ENCODE measurements at places on chromosomes 6 and 20.

GRCh38 chr6:142883011-142883410 is 62.0 kb downstream of the HIVEP2 start:
- DNase-seq, result no peak

- no peak for DNase-seq
These were observed 235.1 kb downstream of the CLIC5 start for GRCh38 chr6:45780523-45780922.

DNA sequence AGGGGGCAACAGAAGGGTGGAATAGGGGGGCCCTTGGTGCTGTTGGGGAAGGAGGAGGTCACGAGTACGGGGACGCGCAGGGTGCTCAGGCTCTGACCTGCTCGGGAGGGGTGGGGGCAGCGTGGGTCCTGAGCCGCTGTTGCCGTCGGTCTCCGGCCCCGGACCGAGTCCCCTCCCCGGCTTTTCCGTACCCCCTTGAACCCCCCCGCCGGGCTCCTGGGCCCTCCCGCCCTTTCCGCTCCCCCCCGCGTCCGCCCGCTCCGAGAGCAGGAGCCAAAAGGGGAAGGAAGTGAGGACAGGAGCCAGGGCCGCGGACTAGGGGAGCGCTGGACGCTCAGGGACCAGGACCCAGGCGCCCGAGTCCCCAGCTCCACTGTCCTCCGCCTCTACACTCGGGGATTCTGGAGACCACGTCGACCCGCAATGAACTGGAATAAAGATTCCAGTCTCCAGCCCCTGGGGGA is at the start of gene RGL2:
Gene RGL2, minus strand, starts transcription at position 170 of the 464 bp plus-strand sequence. CDS start 332 bp downstream, outside the sequence.
- no peak for DNase-seq

- DNase-seq, result no peak
These were observed 234.1 kb downstream of the CDH26 start for GRCh38 chr20:60192326-60192725.

- DNase-seq, result no peak
These were observed 9.8 kb downstream of the CHRNA4 start for GRCh38 chr20:63351326-63351700.

DNA sequence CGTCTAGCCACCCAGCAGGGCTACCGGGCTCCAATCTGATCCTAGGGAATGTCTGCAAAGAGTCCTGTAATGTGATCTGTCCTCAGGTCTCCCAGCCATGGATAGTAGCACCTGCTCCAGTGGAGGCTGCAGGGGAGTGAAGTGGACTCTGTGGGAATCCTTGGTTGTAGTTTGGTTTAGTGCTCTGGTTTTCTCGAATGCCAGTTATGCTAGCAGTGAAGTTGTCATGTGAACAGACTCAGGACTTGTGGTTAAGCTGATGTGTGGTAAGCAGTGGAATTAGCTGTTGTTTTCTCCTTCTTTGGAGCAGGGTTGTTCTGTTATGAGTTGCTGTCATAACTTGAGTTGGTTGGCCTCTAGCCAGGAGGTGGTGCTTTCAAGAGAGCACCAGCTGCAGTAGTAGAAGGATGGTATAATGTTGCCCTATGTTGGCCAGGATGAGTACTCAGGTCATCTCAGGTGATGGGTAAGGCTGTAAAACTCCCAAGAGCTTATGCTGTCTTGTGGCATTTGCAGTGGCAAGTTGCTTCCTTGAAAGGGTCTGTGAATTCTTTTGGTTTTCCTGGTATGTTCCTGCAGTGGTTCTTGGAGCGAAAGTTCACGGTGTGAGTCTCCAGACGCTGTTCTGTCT is 390.2 kb downstream of the UTRN start:
- no peak for DNase-seq

GRCh38 chr20:19465536-19465935 is 253.1 kb downstream of the SLC24A3 start:
- no peak for DNase-seq

- no peak for DNase-seq
These were observed 23.0 kb upstream of the IL17A start for GRCh38 chr6:52162940-52163908.

DNA sequence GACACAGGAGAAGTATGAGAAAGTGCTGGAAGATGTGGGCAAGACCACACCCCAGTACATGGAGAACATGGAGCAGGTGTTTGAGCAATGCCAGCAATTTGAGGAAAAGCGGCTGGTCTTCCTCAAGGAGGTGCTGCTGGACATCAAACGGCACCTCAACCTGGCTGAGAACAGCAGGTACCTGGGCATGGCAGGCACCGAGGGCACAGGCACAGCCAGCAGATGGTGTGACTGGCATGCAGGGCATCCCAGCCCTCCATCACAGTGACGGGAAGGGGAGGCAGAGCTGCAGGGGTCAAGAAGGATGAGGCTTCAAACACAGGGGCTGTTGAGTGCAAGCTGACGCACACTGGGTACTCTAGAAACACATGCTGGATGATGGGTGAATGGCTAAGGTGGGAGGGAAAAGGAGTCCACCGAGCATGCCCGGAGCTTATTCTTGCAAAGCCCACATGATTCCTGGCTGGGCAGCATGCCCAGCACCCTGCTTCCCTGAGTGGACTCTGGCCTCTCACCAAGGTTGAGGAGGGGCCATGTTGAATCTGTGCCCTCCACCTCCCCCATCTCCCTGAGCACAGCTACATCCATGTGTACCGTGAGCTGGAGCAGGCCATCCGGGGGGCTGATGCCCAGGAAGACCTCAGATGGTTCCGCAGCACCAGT is 26.3 kb downstream of the SPDEF start:
- DNase-seq, result no peak

GRCh38 chr6:52534363-52534762 is 42.5 kb downstream of the TRAM2 start:
- no peak for DNase-seq

DNA sequence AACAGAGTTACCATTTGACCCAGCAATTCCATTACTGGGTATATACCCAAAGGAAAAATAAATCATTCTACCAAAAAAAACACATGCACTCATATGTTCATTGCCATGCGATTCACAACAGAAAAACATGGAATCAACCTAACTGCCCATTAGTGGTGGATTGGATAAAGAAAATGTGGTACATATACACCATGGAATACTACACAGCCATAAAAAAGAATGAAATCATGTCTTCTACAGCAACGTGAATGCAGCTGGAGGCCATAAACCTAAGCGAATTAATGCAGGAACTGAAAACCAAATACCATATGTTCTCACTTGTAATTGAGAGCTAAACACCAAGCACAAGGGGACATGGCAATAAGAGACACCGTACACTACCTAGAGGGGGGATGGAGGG is 12.5 kb downstream of the RALGAPA2 start:
- DNase-seq, result no peak

DNA sequence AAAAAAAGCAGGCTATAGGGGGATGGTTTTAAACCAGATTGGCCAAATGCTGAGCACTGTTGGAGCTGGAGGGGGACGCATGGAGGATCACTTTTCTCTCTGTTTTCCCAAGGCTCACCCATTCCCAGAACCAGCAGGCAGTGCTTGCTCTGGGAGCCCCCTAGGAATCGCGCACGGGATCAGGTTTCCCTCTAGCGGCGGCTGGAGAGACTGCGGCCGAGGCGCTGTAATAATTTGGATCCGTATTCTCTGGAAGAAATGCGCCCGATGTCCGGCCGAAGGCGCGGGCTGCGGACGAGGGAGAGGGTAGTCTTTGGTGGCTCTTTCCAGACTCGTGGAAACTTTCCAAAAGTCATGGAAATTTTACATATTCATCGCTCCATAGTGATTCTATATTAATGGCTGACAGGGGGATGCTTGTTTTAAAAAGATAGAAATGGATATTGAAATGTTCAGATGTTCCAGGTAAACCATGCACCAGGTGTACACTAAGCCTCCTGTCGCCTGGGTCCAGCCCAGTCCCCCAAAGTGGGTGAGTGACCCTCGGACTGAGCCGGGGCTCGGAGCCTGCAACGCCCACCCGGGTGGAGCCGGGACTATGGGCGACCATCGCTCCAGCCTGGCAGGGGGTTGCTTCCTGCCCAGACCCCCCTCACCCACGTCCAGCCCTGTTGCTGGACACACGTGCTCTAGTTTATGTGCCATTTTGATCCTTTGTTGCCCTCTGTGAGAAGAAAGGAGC is 78.7 kb upstream of the PHACTR3 start:
- peak; percentile 75 for DNase-seq

DNA sequence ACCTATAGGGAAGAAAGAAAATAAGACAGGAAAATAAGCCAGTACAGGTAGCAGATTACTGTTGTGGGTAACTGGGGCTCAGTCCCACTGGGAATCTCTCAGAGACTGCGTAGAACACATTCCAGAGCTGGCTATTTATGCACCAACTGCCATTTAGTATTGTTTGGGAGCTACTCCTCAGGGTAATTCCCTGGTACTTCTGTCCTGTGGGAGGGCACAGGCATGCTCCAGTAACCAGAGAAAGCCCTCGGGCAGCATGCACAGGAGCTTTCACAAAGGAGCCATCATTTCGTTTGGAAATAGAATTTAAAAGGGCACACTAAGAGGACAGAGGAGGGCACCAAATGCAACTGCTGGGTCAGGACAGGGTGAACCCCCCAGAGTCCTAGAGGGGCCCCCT is 148.0 kb upstream of the LRFN2 start:
- no peak for DNase-seq

DNA sequence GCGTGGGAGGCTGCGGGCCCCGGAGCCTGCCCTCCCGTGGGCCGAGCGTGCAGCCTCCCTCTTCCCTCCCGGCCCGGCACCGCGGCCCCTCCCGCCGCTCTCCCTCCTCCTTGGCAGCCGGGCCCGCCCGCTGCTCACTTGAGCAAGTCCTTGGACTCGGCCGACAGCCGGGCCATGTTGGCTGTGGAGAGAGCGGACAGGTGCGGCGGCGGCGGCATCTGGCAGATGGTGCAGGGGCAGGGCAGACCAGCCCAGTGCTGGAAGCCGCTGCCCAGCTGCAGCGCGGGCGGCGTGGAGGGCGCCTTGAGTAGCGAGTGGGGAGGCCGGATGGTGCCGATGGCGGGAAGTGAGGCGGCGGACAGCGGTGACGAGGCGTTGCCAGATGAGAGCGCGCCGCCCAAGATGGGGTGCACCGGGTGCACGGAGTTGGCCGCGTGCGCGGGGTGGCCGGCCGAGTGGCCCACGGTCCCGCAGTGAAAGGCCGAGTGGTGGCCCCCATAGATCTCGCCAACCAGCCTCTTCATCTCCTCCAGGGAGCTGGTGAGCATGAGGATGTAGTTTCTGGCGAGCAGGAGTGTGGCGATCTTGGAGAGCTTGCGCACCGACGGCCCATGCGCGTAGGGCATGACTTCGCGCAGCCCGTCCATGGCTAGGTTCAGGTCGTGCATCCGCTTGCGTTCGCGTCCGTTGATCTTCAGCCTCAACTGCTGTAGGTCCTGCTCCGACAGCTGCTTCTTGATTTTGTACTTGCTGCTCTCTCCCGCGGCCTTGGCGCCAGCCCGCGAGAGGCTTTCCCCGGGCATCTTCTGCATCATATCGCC is 766 bp downstream of the OLIG3 start:
- DNase-seq, result no peak

DNA sequence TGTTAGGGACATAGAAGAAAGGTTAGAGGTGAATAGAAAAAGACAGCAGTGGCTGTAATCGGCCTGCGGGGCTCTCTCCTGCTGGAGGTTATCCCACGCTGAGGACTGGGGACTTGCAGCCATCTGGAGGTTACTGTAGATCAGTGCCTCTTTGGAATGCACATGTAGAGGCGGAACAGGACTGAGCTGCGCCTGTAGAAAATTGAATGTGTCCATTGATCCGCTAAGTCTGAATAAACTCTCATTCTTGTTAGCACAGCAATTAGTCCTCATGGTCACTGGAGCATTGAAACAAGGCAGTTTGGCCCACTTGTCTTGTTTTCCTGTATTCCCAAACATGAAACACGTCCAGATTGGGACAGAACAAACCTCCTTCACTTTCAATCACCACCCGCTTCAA is 46.3 kb upstream of the F13A1 start:
- DNase-seq, result no peak

DNA sequence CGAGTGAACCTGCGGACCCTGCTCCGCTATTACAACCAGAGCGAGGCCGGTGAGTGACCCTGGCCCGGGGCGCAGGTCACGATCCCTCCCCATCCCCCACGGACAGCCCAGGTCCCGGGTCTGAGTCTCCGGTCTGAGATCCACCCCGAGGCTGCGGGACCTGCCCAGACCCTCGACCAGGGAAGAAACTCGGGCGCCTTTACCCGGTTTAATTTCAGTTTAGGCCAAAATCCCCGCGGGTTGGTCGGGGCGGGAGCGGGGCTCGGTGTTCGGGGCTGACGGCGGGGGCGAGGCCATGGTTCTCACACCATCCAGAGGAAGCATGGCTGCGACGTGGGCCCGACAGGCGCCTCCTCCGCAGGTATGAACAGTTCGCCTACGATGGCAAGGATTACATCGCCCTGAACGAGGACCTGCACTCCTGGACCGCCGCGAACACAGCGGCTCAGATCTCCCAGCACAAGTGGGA is 46.9 kb upstream of the TRIM26 start:
- DNase-seq, result no peak

GRCh38 chr6:77383026-77383425 is 80.3 kb downstream of the HTR1B start:
- DNase-seq, result peak; percentile 2

- no peak for DNase-seq
These were observed 73.0 kb upstream of the KCNG1 start for GRCh38 chr20:51095633-51096521.

- DNase-seq, result no peak
These were observed 6.7 kb upstream of the TMEM30A start for GRCh38 chr6:75291331-75291730.

- no peak for DNase-seq
These were observed 598.6 kb downstream of the TBC1D32 start for GRCh38 chr6:120735641-120736040.

- DNase-seq, result no peak
These were observed 15.4 kb upstream of the PREX1 start for GRCh38 chr20:48843057-48843806.

DNA sequence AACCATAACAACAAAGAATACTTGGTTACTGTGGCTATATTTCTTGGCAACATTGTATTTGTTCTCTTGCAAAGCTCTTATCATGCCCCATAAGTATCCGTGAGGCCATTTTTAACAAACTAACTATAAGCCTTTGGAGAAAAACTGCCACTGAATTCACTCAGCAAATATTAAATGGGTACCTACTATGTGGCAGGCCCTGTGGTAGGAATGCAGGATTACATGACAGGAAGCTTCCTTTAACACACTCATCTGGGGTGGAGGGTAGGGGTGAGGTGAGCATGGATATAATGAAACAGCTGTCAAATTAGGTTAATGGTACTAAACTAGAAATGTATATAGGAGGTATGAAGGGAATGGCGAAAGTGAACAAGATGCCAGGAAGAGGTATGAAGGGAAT is 504.8 kb downstream of the MEI4 start:
- DNase-seq, result no peak

DNA sequence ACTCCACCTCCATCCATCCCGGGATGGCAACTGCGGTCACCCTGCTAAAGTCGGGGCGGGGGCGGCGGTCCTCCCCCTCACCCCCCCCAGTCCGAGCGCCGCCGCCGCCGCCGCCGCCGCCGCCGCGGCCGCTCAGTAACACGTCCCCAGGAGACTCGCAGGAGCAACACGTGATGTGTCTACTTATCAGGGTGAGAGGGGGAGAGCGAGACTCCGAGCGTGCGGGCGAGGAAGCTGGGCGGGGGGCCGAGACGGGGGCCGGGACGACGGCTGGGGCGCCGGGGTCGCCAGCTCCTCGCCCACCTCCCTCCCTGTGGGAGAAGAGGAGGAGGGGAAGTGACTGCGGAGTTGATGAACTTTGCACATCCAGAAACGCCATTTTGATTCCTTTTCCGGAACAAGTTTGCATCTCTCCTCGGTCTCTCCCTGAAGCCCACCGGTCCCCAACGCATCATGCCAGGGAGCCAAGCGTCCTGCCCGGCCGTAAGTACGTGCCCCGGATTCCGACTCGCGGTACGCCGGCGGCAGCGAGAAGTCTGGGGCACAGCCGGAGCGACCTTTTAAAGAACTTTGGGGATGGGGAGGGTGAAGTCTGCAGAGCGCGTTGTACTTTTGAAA is at the start of gene RREB1:
Gene RREB1, plus strand, starts transcription at position 384 of the 618 bp plus-strand sequence. CDS start 73,951 bp downstream, outside the sequence.
- peak; percentile 79 for DNase-seq

- DNase-seq, result no peak
These were observed 32.9 kb downstream of the COX4I2 start for GRCh38 chr20:31670371-31671228.
